GM12891 (cell line): ENCODE measurements at places on chromosomes 1 and 21.

DNA sequence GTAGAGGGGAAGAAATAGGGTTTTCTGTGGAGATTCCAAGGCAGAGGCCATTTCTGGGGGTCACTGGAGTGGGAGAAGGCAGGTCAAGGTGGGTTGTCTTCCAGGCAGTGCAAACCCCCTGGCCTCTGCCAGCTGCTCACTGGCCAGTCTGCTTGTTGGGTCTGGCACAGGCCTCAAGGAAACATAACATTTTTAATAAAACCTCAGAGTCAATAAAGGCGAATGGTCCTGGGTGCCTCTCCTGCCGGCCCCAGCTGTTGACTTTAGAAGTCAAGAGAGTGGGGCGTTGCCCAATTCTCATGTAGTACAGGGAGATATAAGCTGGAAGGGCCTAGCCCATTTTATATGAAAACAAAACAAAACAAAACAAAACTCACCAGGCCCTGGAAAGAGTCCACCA lies 36.6 kb downstream of the RUNX3 start:
- no peak for DNase-seq

- no peak for DNase-seq
Observed at GRCh38 chr1:11541236-11541635, 62.3 kb downstream of the DISP3 start.

- no peak for DNase-seq
Observed at GRCh38 chr1:65804584-65804983, 11.9 kb downstream of the PDE4B start.

- no peak for DNase-seq
Observed at GRCh38 chr1:31381394-31382294, 8.8 kb upstream of the FABP3 start.

DNA sequence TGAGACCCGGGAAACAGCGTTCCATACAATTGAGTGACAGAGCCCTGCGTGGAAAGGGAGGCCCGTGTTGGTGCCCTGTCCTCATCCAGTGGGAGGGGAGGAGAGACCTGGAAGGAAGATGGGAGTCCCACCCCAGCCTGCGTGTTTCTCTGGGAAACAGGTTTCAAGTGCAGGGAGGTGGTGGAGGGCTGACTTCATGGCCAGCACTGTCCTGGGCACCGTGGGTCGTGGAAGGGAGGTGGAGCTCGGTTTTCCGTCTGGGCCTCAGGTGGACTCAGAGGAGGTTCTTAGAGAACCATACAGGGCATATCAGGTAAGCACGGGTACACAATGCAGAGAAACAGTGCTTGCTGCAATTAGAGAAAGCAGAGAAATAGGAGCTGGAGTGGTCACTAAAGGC lies 222.6 kb downstream of the CAMTA1 start:
- DNase-seq = no peak

GRCh38 chr1:232751393-232752140 lies 53.6 kb upstream of the MAP10 start:
- DNase-seq = no peak
